ENCODE measurements at places on chromosomes 3 and 15. TPM values are rescaled to one million over a fixed set of nuclear protein-coding genes. Genes with fewer than 3 reads are reported as not detected.

The TM4SF1 gene
- 246 TPM for total RNA-seq

The CLK3 gene
- 52.7 TPM for total RNA-seq

The TTLL13 gene
- total RNA-seq, result 0.21 TPM

- peak; percentile 58 for DNase-seq
These were observed 788 bp upstream of the WDR73 start for GRCh38 chr15:84654689-84655453.

- DNase-seq, result peak; percentile 10
These were observed 45.6 kb downstream of the SENP2 start for GRCh38 chr3:185631508-185632206.

The PLA1A gene
- total RNA-seq, result not detected

DNA sequence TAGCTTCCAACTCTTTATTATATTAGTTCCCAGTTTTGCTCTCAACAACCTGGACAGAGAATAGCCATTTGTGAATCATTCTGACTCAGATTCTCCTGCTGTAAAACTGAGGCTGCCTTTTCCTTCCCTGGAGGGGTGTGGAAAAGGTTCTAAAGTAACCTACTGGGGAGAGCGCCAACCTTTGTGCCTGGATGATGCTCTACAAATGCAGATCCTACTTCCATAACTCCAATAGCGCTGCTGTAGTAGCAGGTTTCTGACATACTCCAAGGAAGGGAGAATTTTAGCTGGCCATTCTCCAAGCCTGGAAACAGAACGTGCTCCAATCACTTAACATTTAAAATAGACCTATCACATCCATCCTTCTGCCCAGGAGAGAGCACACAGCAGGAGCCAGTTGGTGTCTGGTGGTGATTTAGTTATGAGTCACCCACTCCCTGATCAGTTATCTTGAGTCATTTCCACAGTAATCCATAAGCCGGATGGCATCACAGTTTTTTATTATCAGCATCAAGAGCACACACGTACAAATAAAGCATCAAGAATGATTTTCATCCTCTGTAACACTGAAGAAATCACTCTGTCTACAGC, 38.3 kb downstream of the MYH15 start:
- peak; percentile 93 for DNase-seq

DNA sequence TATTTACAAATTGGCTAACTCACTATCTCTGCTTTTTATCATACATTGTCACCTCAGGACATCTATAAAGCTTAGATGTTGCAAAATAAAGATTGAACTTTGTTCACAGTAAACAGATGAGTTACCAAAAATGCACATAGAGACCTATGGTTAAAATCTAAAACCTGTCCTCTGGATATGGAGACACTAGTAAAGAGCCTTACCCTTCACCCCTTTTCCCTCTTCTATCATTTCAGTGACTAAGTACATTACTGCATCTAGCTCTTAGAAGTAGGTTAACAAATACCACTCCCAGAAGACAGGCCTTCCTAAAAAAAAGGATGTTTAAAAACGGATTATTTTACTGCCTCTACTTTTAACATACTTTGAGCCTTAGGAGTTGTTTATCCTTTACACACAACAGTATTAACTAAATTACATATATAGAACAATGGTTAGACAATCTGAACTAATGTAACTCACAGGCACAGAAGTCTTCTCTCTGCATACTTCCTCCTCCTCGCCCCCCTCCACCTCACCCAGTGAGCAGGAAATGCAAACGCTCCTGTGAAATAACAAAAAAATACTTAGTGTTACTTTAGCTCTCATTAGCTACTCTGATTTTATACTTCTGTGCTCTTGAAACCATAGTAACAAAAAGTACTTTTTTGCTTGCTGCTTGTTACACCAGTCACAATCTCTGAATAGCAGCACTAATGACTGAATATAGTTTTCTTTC, 23.3 kb downstream of the IREB2 start:
- no peak for DNase-seq

GRCh38 chr15:28921919-28922706, 36.3 kb downstream of the APBA2 start:
- DNase-seq, result no peak

Data from mammary epithelial cell (primary cell).